Prostate gland (tissue), 2 donors: ENCODE measurements at places on chromosomes 4 and X. TPM values are rescaled to one million over a fixed set of nuclear protein-coding genes. Genes with fewer than 3 reads are reported as not detected.

CXCL11 gene
- not detected for total RNA-seq

ZCCHC12 gene
- not detected for total RNA-seq

EDNRA gene
- 17.8 TPM for total RNA-seq

C4orf50 gene
- total RNA-seq, result 2.8 TPM

CD40LG gene
- not detected for total RNA-seq

GRCh38 chr4:185742766-185743165 is 69.2 kb downstream of the SORBS2 start:
- no peak overlapping the region for H3K27ac ChIP-seq

DNA sequence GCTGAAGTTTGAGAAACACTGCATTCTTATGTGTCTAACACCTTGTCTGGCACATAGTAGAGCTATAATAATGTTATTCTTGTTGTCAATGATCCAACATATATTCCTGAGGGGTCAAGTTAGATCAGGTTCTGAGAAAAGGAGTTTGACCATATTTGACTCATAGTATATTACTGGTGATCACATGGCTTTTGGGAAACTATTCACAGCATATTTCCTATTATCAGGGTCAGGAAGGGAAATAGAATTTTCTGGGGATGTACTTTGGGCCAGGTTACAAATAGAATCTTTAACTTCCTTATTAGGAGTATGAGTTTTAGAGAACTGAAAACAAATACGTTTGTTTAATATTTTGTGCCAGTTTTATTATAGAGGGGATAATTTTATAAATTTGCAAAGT is 11.6 kb downstream of the IL15 start:
- no peaks in the 10 kb centered on the region for H3K27me3 ChIP-seq
- no peaks in the 10 kb centered on the region for H3K4me1 ChIP-seq
- no peak overlapping the region for H3K27ac ChIP-seq
- H3K4me3 ChIP-seq, result no peak overlapping the region
- DNase-seq, result no peak
- H3K36me3 ChIP-seq, result no peaks in the 10 kb centered on the region

- no peak for DNase-seq
- H3K4me3 ChIP-seq, result no peak overlapping the region
- H3K27me3 ChIP-seq, result no peaks in the 10 kb centered on the region
- no peaks in the 10 kb centered on the region for H3K4me1 ChIP-seq
- no peak overlapping the region for H3K27ac ChIP-seq
- no peaks in the 10 kb centered on the region for H3K36me3 ChIP-seq
Observed at GRCh38 chr4:155724731-155725130, 34.1 kb upstream of the GUCY1B1 start.

DNA sequence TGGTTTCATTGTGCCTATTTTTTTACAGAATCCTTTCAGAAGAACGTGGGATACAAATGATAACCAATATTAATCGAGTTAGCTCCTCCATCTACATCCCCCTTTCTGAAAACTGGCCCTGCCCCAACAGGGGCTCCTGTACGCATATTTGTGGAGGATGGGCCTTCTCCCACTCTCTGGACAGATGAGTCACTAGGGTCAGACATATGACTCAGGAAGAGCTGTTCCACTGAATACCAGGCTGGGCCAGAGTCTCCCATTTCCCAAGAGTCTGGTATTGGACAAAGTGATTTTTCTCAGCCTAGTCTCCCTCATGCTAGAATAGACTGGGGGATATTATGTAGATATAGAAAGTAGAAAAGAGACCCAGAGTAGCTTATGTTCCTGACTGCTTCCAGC is 142.4 kb downstream of the TSPAN5 start:
- no peaks in the 10 kb centered on the region for H3K4me1 ChIP-seq
- no peak for DNase-seq

DNA sequence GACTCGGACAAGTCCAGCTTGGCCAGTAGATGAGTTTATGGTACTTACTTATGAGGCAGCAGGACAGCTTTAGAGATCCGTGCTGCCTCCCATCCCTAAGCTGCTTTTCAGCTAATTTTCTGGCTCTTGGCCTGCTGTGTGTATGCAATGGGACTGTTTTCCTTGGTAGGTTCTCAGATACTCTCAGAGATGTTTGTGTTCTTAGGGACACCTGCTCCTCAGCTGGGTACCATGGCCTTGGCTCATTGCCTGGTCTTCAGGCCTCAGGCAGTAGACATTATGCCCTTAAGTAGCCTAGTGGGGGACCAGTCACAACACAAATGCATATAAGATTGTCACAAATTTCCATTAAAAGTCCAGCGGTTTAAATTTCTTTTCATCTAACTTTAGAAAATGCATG is 688.0 kb downstream of the PCDH7 start:
- no peak overlapping the region for H3K4me3 ChIP-seq
- peaks cover 6% of the 10 kb centered on the region for H3K4me1 ChIP-seq

GRCh38 chrX:84363663-84364062 is 138.6 kb downstream of the HDX start:
- H3K36me3 ChIP-seq, result no peaks in the 10 kb centered on the region
- H3K27me3 ChIP-seq, result no peaks in the 10 kb centered on the region
- H3K27ac ChIP-seq, result no peak overlapping the region
- no peaks in the 10 kb centered on the region for H3K4me1 ChIP-seq
- H3K4me3 ChIP-seq, result no peak overlapping the region
- DNase-seq, result no peak

- no peak for DNase-seq
- no peak overlapping the region for H3K4me3 ChIP-seq
- H3K4me1 ChIP-seq, result no peaks in the 10 kb centered on the region
- no peaks in the 10 kb centered on the region for H3K27me3 ChIP-seq
- no peaks in the 10 kb centered on the region for H3K36me3 ChIP-seq
- H3K27ac ChIP-seq, result no peak overlapping the region
Observed at GRCh38 chrX:153580700-153581386, 18.1 kb downstream of the CCNQ start.

- no peak overlapping the region for H3K27ac ChIP-seq
- no peaks in the 10 kb centered on the region for H3K4me1 ChIP-seq
- H3K4me3 ChIP-seq, result no peak overlapping the region
Observed at GRCh38 chrX:48684134-48684533, 535 bp downstream of the WAS start.

DNA sequence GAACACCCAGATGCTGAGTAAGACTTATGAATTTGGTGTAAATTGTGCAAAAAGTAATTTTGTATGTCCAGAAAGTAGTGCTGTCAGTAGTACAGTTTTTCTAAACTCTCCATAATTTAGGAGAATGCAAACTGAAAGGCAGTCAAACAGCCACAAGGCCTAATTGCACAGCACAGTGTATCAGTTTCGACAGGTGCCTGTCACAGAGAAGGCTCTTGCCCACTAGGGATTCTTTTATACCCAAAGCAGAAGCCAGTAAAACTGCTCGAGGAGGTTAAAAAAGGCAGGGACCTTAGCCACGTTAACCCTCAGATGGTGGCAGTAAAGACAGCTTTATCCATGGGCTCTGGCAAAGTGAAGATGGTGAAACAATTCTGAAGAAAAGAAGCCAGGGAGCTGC is 69.4 kb upstream of the GATB start:
- no peak overlapping the region for H3K27ac ChIP-seq
- no peaks in the 10 kb centered on the region for H3K27me3 ChIP-seq
- DNase-seq, result no peak
- no peak overlapping the region for H3K4me3 ChIP-seq

GRCh38 chrX:1248331-1249061 is 20.1 kb upstream of the CSF2RA start:
- no peak overlapping the region for H3K27ac ChIP-seq
- peaks cover 4% of the 10 kb centered on the region for H3K27me3 ChIP-seq
- H3K4me1 ChIP-seq, result no peaks in the 10 kb centered on the region
- DNase-seq, result no peak
- no peak overlapping the region for H3K4me3 ChIP-seq
- no peaks in the 10 kb centered on the region for H3K36me3 ChIP-seq

DNA sequence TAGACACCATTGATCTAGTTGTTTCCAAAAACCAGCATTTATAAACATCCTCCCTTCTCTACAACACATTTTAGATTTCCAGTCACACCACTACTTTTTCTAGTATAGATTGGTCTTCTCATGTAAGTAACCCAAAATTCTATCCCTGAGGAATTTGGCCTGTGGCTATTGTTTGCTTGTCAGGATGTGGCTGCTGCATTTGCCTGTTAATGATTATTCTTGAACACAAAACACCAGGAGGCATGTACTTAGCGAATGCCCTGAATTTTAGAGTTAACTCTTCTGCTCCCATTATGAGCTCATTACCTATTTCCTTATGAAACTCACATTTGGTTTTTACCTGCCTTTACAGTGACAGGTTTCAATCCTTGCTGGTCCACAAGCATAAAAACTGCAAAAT is 102.0 kb upstream of the FSTL5 start:
- no peak for DNase-seq
- H3K36me3 ChIP-seq, result no peaks in the 10 kb centered on the region
- H3K4me1 ChIP-seq, result no peaks in the 10 kb centered on the region
- H3K4me3 ChIP-seq, result no peak overlapping the region
- no peak overlapping the region for H3K27ac ChIP-seq
- H3K27me3 ChIP-seq, result no peaks in the 10 kb centered on the region
